ENCODE measurements at places on chromosomes 7 and 10. TPM values are rescaled to one million over a fixed set of nuclear protein-coding genes. Genes with fewer than 3 reads are reported as not detected.

The WASHC2A gene
- 41.3 TPM for total RNA-seq

The TBXAS1 gene
- total RNA-seq = 59.8 TPM

The PIK3AP1 gene
- total RNA-seq = 14.2 TPM

The MAPK8 gene
- total RNA-seq = 52.5 TPM

DNA sequence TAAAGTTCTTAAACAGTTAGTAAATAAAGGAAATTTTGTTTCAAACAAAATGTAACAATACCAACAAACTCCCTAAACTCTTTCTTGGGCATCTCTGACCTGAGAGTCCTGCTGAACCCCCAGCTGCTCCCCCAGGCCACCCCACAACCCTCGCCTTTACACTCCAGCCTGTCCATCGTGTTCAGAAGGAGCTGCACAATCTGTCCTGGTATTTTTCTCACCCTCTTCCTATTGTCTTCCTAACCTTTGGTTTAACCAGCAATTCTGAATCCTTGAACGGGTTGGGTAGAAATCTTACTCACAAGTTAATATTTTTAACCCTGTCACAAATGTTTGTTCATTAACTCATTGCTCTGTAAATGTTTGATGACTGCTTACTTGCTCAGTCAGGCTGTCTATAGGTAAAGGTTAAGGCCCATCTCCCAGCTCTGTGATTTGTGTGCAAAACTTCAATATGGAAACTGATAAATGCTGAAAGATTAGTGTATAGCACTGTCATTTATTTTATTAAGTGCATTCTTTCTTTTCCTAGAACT lies 16.8 kb downstream of the SFRP4 start:
- DNase-seq = no peak
- H3K4me1 ChIP-seq = no peaks in the 10 kb centered on the region
- no peak overlapping the region for H3K27ac ChIP-seq

The TFPI2 gene
- total RNA-seq = 223 TPM

DNA sequence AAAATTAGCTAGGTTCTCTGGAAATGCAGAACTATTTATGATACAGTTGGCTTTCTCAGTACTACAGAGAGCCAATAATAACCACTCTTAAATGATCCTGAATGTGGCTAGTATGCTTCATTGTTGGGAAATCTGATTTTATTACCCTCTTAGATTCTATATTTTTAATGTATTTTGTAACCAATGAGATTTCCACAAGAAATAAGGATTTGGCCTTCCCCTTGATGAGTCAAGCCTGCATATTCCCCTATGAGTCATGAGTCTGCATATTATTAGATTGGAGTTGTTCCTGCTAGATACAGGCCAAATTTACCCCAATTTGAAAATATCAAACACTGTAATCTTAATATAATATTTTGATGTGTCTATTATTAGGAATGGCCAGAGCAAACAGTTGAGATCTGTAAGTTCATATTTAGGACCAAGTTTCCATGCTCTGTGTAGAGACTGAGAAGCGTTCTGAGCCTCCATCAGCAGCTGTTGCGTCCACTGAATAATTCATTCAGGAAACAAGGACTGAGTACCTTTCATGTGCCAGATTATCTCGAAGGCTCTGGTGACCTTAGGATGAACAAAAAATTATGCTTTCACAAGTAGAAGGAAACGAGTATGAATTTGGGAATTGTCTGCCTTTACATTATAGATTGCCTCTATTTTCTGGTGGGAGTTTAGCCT lies 793.4 kb downstream of the NRG3 start:
- no peaks in the 10 kb centered on the region for H3K36me3 ChIP-seq
- H3K4me3 ChIP-seq = no peak overlapping the region
- H3K27me3 ChIP-seq = no peaks in the 10 kb centered on the region
- H3K4me1 ChIP-seq = no peaks in the 10 kb centered on the region
- no peak for DNase-seq
- H3K27ac ChIP-seq = no peak overlapping the region

The CLDN15 gene
- 17.1 TPM for total RNA-seq

- H3K4me3 ChIP-seq = no peak overlapping the region
- H3K4me1 ChIP-seq = no peaks in the 10 kb centered on the region
- no peak for DNase-seq
- no peaks in the 10 kb centered on the region for H3K27me3 ChIP-seq
- no peak overlapping the region for H3K27ac ChIP-seq
- H3K36me3 ChIP-seq = no peaks in the 10 kb centered on the region
These were observed 35.1 kb downstream of the LANCL2 start for GRCh38 chr7:55400191-55400590.

DNA sequence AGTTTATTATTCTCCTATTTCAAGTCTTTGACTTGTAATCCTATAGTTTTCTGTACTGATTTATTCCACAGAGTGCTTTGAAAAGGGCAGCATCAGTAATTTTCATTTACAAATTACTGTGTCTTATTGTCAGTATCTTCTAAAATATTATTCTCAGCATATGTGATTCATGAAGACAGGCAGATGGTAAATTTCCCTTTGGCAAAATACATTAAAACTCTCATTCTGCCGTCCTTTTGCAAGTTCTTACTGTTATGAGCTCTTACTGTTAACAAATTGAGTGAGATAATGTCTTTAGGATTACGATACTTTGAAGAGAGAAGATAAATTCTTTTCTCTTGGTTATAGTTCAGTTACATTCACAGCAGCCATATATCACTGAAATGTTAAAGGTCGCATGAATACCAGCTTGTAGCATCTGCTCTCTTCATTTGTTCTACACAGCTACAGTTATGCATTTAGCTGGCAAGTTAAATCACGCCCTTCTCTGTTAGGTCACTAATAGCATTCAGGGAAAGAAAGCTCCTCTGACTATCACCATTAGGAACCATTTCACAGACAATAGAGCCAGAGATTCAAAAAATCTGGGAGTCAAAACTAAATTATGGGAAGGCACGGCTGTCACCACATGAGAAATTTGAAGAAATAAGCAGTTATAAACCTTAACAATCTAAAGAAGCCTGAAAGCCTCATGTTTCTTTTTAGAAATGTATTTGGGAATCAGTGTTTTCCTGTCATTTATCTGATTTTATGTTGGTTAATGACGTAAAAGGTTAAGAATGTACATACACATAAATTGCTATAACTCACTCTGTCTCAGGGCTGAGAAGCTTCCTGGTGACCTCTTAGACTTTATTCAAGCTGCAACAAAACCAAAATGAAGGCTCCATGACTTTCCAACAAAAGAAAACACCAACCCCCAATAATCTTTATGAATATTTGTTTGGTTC lies 109.6 kb upstream of the SP4 start:
- no peaks in the 10 kb centered on the region for H3K27me3 ChIP-seq
- H3K27ac ChIP-seq = no peak overlapping the region
- H3K4me1 ChIP-seq = no peaks in the 10 kb centered on the region
- H3K4me3 ChIP-seq = no peak overlapping the region

Measured in breast epithelium (tissue), 4 donors.